ENCODE measurements at places on chromosomes 5 and 9.

GRCh38 chr5:74717596-74717995 is 32.6 kb downstream of the HEXB start:
- DNase-seq = no peak

- DNase-seq = no peak
Measured at GRCh38 chr5:34897646-34898045, 17.7 kb downstream of the RAD1 start.

GRCh38 chr9:130535818-130536521 is 43.4 kb upstream of the FUBP3 start:
- no peak for DNase-seq

DNA sequence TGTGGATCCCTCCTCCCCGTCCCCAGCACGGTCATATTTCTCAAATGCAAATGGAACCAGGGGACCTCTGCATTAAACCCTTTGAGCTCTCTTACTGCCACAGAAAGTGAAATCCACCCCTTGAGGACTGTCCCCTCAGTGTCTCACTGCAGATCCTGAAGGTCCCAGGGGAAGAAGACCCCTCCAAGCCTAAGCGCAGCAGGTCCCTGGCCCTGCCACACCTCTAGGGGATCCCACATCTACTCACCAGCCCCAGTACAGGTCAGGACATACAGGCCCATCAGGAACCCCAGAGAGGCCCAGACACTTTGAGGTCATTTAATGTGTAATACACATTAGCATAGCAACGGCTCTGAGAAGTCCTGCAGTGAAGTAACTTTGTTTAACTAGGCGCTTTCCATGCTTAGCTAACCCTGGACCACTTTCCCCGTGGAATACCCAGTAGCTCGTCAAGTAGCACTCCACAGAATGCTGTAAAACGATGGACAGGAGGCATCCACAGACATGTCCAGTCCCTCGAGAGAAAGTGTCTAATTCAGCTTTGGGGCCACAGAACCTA is 54.7 kb upstream of the ALDH1B1 start:
- no peak for DNase-seq

- no peak for DNase-seq
Measured at GRCh38 chr5:65809817-65810531, 88.0 kb downstream of the NLN start.

GRCh38 chr9:110214586-110215355 is 6.8 kb upstream of the C9orf152 start:
- DNase-seq = no peak

DNA sequence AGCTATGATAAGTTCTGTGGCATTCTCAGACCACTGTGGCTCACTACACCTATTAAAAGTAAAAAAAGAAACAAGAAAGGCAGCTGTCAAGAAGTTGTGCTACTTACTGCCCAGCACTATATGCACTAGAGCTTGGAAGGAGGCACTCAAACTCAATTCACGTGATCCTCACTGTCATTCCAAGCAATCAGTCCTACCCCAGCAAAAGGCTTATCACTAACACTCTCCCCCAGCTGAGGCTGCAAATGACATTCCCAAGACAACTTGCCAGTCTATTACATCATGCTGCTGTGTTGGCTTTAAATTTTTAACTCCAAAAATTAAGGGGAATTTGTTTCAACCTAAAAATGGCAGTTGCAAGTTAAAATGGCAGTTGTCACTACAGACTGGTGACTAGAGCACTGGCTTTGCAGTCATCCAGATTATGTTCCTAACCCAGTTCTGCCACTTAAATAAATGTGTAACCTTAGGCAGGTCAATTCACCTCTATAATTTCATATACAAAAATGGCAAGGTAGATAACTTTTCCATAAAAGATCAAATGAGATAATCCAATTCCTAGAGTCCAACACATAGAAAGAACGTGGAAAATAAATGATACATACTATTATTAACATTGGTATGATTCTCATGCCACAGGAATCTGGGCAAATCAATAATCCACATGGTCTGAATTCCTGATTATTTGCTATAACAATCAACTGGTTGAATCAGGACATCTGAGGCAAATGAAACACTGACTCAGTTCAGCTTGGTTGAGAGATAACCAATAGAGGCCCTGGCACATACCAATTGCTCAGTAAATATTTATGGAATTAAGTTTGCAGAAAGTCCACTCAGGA is 52.4 kb downstream of the FBXW11 start:
- DNase-seq = no peak

DNA sequence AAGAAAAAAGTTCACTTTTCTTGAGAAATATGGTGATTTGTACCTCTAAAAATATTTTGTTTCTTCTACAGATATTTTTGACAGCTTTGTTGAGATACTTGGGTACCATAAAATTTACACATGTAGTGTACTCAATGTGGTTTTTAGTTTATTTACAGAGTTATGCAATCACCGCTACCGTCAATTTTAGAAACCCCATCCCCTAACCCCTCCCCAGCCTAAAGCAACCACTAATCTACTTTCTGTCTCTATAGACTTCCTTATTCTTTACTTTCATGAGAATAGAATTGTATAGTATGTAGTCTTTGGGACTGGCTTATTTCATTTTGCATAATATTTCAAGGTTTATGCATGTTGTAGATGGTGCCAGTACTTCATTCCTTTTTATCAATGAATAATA is 45.0 kb upstream of the TDRD7 start:
- DNase-seq = no peak

- DNase-seq = no peak
Measured at GRCh38 chr5:158852622-158853021, 247.1 kb downstream of the EBF1 start.

- DNase-seq = no peak
Measured at GRCh38 chr5:67287510-67288268, 91.1 kb upstream of the CD180 start.

- no peak for DNase-seq
Measured at GRCh38 chr9:110579034-110579861, at the start of gene SVEP1. TSS of gene SVEP1 (minus strand) at chr9:110579741. CDS start at chr9:110579543, 198 bp downstream.

GRCh38 chr5:149915392-149916260 is 29.0 kb downstream of the PDE6A start:
- DNase-seq = no peak
